ENCODE measurements at places on chromosomes 5 and 9.

GRCh38 chr9:131867611-131868192 is 127.8 kb upstream of the RAPGEF1 start:
- no peak for DNase-seq

GRCh38 chr9:1515557-1515956 is 465.4 kb downstream of the DMRT2 start:
- no peak for DNase-seq

GRCh38 chr5:99239826-99240360 is 311.1 kb upstream of the CHD1 start:
- no peak for DNase-seq

- DNase-seq, result no peak
Observed at GRCh38 chr9:87020169-87020950, 73.1 kb upstream of the GAS1 start.

DNA sequence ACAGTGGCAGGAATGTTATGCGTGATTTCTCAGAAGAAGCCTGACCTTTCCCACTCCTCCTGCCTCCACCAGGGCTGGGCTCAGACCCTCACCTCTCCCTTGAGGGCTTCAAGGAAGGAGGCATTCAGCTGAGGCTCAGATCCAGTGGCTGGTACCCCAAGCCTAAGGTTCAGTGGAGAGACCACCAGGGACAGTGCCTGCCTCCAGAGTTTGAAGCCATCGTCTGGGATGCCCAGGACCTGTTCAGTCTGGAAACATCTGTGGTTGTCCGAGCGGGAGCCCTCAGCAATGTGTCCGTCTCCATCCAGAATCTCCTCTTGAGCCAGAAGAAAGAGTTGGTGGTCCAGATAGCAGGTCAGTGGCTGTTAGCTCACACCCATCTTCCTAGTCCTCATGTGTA is 9.9 kb downstream of the BTNL9 start:
- no peak for DNase-seq

GRCh38 chr9:136793086-136793946 is 2.2 kb downstream of the TMEM141 start:
- DNase-seq, result no peak

- DNase-seq, result no peak
Observed at GRCh38 chr5:162474239-162474638, 406.7 kb downstream of the GABRG2 start.

DNA sequence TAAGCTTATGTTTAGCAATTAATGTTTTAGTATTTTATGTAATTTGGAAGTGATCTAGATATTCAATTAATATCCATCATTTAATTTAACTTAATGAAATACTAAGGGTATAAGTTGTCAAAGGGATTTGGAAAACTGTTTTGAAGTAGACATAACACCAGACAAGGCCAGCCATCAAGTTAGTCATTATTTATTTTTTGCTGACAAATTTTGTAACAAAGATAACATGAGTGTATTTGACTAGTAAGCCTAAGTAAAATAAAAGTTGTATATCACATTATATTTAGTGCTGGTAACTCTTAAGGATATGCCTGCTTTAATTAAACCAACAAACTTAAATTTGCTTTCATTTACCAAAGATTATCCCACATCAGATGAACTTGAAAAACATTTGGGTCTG is 125.9 kb upstream of the TNFAIP8 start:
- no peak for DNase-seq

DNA sequence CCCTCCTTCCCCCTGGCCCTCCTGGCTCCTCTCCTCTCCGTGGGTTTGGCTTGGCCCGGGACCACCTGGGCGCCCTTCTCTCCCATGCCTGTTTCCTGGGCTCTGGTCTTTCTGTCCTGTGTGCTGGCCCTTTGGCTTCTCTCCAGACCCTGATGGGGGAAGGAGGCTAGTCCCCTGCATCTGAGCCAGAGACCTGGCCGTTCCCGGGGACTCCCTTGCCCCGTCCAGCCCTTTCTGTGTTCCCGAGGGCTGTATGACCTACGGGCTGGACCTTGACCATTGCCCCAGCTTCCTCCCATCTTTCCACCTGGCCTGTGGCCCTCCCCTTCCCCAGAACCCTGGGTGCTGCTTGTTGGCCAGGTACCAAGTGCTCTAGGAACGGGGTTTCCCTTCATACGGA is 8.4 kb downstream of the NELFB start:
- no peak for DNase-seq

DNA sequence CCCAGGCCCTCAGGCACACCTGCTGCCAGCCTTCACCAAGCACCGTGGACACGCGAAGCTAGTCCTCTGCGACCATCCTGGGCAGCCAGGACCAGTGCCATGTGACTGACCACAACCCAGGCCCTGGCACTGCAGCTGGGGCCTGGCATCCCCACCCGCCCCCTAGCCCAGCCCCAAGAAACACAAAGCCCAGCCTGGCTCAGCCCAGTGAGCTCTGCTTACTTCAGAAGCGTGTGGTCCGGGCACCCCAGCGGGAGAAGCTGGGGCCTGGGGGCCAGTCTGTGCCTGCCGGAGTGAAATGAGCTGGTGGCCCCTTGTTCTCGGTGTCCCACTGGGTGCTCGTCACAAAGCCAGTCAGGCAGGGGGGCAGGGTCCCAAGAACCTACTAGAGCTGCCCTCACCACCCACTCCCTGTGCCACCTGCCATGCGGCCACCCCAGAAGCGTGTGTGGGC is 87.9 kb downstream of the KCNT1 start:
- DNase-seq, result no peak

GRCh38 chr9:211557-211956 is 3.1 kb upstream of the DOCK8 start:
- DNase-seq, result no peak
